ENCODE measurements at places on chromosomes 2 and 18.

- DNase-seq, result no peak
Measured at GRCh38 chr2:219457784-219458369, 23.2 kb downstream of the SPEG start.

GRCh38 chr18:58615140-58616132 is 13.5 kb downstream of the ALPK2 start:
- no peak for DNase-seq

- no peak for DNase-seq
Measured at GRCh38 chr2:67619204-67619603, 222.1 kb downstream of the ETAA1 start.

GRCh38 chr2:64359892-64360657 is 93.9 kb upstream of the LGALSL start:
- no peak for DNase-seq

All from nucleus accumbens (tissue), 56 donors.